Endodermal cell (in vitro differentiated cells): ENCODE measurements at places on chromosomes 2 and 18.

DNA sequence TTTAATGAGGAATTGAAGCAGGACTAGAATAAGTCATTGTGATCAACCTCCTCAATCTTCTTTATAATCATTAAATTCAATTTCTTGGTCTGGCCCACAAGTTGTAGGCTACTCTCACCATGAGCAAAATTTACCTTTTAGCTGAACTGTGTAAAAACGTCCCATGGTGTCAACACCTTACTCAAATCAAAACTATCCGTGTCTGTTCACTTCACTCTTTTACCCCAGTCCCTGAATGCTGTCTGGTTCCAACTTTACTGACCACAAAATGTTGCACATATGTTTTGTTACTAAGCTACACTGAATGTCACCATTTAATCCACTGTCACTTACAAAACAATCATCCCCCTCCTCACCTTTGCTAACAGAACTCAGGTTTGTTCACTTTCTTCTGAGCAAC, 951.6 kb upstream of the SLC39A10 start:
- H3K36me3 ChIP-seq = no peaks in the 10 kb centered on the region
- no peak for DNase-seq
- no peaks in the 10 kb centered on the region for H3K27me3 ChIP-seq
- H3K4me3 ChIP-seq = no peak overlapping the region

GRCh38 chr2:139366681-139367080, 586.5 kb upstream of the NXPH2 start:
- no peaks in the 10 kb centered on the region for H3K36me3 ChIP-seq
- no peaks in the 10 kb centered on the region for H3K4me1 ChIP-seq
- no peaks in the 10 kb centered on the region for H3K27me3 ChIP-seq
- DNase-seq = no peak
- no peak overlapping the region for H3K4me3 ChIP-seq

DNA sequence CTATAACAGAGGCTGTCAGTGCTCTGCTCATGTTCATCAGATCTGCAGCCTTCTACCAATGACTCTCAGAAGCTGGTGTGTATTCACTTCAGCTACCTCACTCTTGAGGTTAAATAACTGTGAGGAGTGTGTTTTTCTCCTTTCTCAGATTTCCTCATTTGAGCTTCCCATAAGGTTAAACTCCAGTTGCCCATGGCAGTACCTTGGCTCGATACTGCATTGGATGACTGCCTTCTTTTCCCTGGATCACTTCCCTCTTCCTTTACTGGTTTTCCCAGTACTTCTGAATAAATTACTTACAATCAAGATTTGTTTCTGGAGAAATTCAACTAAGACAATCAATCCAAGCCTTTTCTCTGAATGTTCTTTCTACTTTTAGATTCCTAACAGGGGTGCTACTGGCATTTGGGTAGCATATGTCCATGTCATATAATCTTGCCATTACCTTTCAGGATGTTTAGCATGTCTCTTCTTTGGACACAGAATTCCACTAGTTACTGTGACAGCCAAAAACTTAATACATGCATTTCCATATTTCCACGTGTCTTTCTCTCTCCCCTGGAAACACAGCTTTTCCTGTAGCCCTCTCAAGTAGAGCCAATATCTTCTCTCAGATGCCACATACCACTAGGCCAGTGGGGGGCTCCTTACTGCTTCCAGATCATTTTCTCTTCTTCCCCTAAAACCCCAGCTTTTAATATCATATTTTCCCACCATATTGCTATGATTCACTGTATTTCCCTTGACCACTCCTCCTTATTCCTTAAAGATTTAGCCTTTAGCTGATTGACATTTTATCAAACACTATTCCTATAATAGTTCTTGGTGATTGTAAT, 15.0 kb upstream of the SPOPL start:
- no peaks in the 10 kb centered on the region for H3K36me3 ChIP-seq
- no peak overlapping the region for H3K4me3 ChIP-seq
- H3K27ac ChIP-seq = no peak overlapping the region
- H3K4me1 ChIP-seq = no peaks in the 10 kb centered on the region

- DNase-seq = no peak
- no peaks in the 10 kb centered on the region for H3K36me3 ChIP-seq
- no peaks in the 10 kb centered on the region for H3K27me3 ChIP-seq
- H3K4me3 ChIP-seq = peak overlapping the region; percentile 95
- H3K27ac ChIP-seq = no peak overlapping the region
- H3K4me1 ChIP-seq = peaks cover 7% of the 10 kb centered on the region
These were observed 1.6 kb upstream of the NFE2L2 start for GRCh38 chr2:177265824-177266817.

- DNase-seq = no peak
- H3K36me3 ChIP-seq = no peaks in the 10 kb centered on the region
- H3K4me1 ChIP-seq = peaks cover 5% of the 10 kb centered on the region
These were observed 24.5 kb upstream of the MYO1B start for GRCh38 chr2:191220671-191221070.

DNA sequence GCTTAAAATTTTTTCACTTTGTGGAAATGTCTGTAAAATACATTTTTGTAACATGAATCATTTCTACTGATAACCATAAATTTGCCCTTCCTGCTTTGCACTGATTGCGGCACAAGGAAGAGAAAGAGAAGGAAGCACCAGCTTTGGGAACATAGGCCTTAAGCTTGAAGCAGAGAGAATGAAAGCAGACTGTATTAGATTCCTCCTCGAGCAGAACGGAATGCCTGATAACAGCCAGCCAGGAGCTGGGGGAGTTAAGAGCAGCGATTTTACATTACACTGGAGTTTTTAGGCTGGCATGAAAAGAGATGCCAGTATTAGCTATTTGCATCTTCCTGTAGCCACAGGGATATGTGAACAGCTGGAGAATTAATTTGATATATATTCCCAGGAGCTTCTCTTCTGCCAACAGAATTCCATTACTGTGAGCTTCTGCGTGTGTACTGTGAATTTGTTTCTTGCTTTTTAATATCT, 33.5 kb downstream of the CRIM1 start:
- H3K4me3 ChIP-seq = no peak overlapping the region
- no peak for DNase-seq
- no peaks in the 10 kb centered on the region for H3K27me3 ChIP-seq
- peaks cover 7% of the 10 kb centered on the region for H3K36me3 ChIP-seq
- peaks cover 13% of the 10 kb centered on the region for H3K4me1 ChIP-seq

GRCh38 chr2:197793456-197793855, 8.3 kb upstream of the BOLL start:
- H3K27me3 ChIP-seq = peaks cover 22% of the 10 kb centered on the region

- no peak overlapping the region for H3K4me3 ChIP-seq
- DNase-seq = no peak
- H3K4me1 ChIP-seq = no peaks in the 10 kb centered on the region
- no peaks in the 10 kb centered on the region for H3K27me3 ChIP-seq
- no peaks in the 10 kb centered on the region for H3K36me3 ChIP-seq
These were observed 18.2 kb downstream of the FBLN7 start for GRCh38 chr2:112156152-112156986.

DNA sequence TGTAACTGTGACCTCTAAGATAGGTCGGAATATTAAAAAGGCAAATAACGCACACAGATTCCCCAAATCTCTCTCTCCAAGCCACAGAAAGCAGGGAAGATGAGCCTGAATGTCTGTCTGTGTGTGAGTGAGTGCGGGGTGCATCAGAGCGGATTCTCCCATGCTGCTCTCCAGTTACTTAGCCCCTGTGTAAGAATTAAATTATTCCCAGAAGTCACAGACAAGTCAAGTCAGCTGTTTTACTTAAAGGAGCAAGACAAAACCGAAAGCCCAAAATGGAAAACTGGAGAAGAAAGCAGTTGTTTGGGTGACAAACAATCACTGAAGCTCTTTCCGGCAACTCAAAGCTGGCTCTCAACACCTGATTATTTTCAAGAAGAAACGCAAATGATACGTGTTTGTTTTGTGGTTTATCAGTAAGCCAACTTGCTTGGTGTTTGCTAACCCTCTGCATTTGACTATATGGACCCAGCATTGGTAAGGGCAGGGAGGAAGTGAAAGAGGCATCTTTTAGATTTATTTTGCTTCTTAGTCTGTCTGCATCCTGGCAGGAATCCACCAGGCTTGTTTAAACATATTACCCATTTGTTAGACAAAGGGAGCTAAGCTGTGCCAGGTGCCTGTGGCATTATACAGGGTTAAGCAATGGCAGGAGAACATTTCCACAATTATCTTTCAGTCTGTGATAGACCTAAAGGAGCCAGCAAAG, 121.5 kb upstream of the CREB1 start:
- DNase-seq = peak; percentile 57
- no peaks in the 10 kb centered on the region for H3K27me3 ChIP-seq
- peak overlapping the region; percentile 56 for H3K4me3 ChIP-seq
- peaks cover 19% of the 10 kb centered on the region for H3K4me1 ChIP-seq
- no peak overlapping the region for H3K27ac ChIP-seq

DNA sequence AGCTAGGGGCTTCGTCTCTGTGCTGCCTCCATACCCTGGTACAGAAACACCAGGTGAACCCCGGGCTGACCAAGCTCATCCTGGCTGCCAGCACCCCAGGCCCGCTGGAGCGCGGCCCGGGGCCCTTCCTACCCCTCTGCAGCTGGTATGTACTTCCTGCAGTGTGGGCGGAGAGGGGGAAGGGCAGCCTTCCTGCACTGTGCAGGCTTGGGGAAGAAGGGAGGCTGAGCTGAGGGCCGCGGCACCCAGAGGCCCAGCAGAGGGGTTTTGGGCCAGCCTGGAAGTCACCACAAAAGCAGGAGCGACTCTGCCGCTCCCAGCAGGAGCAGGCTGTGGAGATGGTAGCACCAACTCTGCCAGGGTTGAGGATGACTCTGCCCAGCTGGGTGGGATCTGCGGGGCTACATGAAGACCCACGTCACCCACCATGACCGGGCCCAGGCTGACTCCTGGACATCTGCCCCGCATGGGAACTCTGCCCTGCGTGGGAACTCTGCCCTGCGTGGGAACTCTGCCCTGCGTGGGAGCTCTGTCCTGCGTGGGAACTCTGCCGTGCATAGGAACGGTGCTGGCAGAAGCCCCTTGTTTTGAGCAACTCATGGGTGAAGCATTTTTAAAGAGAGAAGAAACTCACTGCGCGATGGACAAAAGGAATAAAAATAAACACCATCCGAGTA, 273.3 kb downstream of the NDUFA10 start:
- H3K36me3 ChIP-seq = no peaks in the 10 kb centered on the region
- no peak for DNase-seq
- no peaks in the 10 kb centered on the region for H3K4me1 ChIP-seq
- no peaks in the 10 kb centered on the region for H3K27me3 ChIP-seq

- no peaks in the 10 kb centered on the region for H3K27me3 ChIP-seq
- H3K4me1 ChIP-seq = no peaks in the 10 kb centered on the region
- no peak overlapping the region for H3K4me3 ChIP-seq
- DNase-seq = no peak
- H3K27ac ChIP-seq = no peak overlapping the region
- H3K36me3 ChIP-seq = no peaks in the 10 kb centered on the region
These were observed 29.6 kb upstream of the RPL31 start for GRCh38 chr2:100972452-100972851.

- no peak overlapping the region for H3K27ac ChIP-seq
- H3K4me1 ChIP-seq = no peaks in the 10 kb centered on the region
These were observed 54.4 kb downstream of the STK39 start for GRCh38 chr2:168192839-168193616.
